ENCODE measurements at places on chromosomes 4 and X.

DNA sequence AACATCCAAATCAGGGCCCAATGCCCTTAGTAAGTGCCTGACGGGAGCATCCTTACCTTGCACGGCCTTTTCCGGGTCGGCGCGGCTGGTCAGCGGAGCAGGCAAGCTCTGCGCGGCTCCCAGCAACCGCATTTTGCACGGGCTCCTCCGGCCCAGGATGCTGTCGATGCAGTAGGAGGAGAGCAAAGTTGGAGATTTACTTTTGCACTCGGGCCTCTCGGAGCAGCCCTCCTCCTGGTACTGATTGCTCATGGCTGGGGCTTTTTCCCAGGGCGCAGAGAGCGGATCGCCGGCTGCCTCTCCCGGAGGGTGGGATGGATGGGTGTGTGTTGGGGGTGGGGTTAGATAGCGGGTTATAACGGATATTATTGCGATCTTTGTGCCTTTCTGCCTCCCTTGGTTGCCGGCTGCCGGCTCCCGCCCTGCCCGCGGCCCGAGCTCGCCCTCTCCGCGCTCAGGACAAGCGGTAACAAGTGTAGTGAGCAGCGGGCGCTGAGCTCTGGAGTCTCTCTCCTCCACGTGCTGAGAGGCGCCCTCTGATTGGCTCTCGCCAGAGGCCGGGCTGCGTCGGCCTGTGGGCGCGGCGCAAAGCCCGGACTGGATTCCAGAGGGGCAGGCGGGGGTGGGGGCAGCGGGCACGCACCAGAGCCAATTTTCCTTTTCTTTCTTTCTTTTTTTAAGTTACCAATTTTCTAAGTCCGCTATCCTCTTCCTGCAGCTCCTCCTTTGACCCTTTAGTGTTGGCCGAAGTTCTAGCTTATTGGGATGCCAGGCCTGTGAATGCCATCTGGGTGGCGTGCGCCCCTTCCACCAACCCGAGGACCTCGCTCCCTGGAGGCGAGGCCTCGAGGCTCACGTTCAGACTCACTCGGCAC is at the start of gene ARX:
ARX (minus strand) TSS at position 480 of the 875 bp plus-strand sequence; CDS start at position 252, 228 bp downstream.
- DNase-seq, result peak; percentile 14

DNA sequence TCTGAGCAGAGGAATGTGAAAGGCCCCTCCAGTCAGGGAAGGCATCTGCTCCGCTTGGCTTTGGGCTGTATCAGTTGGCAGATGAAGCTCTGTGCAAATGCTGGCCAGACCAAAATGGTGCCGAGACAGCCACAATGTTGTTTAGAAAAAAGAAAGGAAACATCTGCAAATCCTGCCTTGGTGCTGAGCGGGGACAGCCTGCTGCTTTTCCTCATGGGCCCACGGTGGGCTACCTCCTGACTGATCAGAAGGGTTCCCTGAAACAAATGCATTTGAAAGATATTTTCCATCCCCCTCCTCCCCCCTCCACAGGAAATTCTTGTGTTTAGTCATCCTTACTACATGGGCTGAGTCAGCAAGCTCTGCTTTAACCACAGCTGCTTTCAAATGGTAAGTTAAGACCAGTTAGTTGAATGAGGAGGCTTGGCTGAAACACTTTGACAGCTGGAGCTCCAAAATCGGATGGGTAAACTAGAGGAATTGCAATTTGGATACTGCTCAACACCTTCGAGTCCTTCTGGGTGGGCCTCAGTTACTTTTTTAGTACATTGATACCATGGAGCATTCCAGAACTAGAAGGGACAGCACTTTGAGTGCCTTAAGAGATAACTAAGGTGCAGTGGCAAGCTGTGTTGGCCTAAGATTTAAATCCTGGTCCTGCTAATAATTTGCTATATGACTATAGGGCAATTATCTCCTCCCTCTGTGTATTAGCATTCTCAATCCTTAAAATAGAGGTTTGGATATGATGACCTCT is 36.0 kb downstream of the PLAC1 start:
- peak; percentile 76 for DNase-seq

DNA sequence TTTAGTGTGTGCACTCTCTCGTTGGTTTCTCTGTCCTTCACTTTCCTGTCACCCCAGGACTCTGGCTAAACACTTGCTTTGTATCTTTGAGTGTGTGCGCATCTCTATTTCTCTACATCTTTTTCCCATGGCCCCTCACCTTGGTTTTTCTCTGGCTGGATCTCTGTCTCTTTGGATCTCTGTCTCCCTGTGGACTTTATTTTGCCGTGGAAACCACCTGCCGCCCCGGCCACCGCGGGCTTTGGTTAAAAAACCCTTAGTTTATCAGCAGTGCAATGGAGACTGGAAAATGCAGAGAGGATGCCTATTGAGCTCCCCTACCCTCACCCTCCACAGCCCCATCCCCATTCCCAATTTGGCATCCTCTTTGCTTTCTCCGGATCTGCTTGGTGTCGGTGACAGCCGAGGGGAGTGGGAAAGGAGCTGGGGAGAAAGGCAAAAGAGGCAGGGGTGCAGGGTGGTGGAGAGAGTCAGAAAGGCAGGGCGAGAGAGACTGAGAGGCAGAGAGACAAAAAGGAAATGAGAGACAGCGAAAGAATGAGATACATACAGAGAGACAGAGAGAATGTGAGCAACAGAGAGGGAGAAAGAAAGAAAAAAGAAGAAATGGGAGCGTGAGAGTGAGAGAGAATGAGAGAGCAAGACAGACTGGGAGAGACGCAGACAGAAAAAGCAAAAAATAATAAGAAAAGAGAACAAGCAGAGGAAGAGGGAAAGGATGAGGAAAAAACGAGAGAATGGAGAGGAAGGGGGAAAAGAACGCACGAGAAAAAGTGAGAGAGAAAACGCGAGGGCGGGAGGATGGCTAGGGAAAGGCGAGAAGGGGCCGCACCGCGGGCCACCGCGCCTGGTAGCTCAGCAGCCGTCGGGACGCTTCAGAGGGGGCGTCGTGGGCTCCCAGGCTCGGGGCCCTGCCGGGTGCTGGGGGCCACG is 688 bp downstream of the GPR101 start:
- no peak for DNase-seq

GRCh38 chrX:13638021-13638420 is 14.9 kb upstream of the TCEANC start:
- DNase-seq, result no peak
